ENCODE measurements at places on chromosomes 1 and 21. TPM values are rescaled to one million over a fixed set of nuclear protein-coding genes. Genes with fewer than 3 reads are reported as not detected.

Gene IRF6
- polyA plus RNA-seq: 45.5 TPM

Gene RGS21
- not detected for polyA plus RNA-seq

Gene GALNT2
- polyA plus RNA-seq: 5.0 TPM

Gene OR2T33
- polyA plus RNA-seq: not detected

Gene BRDT
- polyA plus RNA-seq: 0.20 TPM

Gene NPPB
- not detected for polyA plus RNA-seq

Gene ASAP3
- 0.16 TPM for polyA plus RNA-seq

Gene NBPF9
- polyA plus RNA-seq: 2.4 TPM

Gene KRTAP7-1
- polyA plus RNA-seq: not detected

Gene AK4
- 1.8 TPM for polyA plus RNA-seq

Gene CFAP141
- polyA plus RNA-seq: not detected

Measured in Purkinje cell (primary cell).